ENCODE measurements at places on chromosomes 13 and 19.
A peak's percentile ranks its signal among the peaks of the same experiment; 100 is the strongest.

DNA sequence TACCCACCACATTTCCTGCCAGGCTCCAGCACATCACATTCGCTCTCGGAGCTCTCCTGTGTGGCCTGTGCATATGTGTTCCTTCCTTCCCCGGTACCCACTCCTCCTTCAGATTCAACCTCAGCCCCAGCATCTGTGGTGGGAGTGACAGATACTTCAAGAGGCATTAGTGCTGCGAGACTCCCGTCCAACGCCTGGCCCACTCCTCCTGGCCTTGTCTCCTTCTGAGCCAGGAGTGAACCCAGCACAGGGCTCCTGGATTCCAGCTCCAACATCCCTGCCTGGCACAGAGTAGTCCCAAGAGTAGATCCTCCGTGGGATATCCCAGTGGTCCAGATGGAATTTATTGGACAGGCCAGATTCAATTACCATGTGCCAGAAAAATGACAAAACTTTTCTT, 55.9 kb downstream of the SACS start:
- no peak for DNase-seq

- DNase-seq: no peak
Observed at GRCh38 chr19:51743405-51743804, 8.3 kb downstream of the FPR1 start.

GRCh38 chr19:54189145-54189734, at the start of gene MBOAT7:
MBOAT7 (minus strand) TSS chr19:54189580; CDS start chr19:54188508, 1,072 bp downstream.
- DNase-seq: no peak

- DNase-seq: no peak
Observed at GRCh38 chr19:17054746-17055145, 20.5 kb downstream of the HAUS8 start.

GRCh38 chr13:63124863-63125262, 1709.2 kb upstream of the PCDH20 start:
- no peak for DNase-seq

- no peak for DNase-seq
Observed at GRCh38 chr13:57784633-57785032, 153.1 kb downstream of the PCDH17 start.

DNA sequence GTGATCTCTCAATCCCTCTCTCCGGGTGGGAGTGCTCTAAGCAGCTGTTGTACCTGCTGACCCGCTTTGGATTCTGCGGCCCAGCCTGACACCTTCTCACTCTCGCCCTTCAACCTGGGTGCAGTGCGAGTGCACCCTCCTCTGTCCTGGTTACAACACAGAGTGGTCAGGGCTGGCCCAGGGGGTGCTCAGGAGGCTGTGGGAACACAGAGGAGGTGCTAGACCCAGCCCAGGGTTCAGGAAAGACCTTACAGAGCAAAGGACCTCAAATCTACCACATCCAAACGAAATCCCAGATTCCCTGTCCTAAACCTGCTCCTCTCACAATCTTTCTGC, 23.7 kb downstream of the ZNF175 start:
- no peak for DNase-seq

GRCh38 chr13:37495046-37495445, 103.5 kb downstream of the POSTN start:
- DNase-seq: no peak

GRCh38 chr13:81540777-81541176, 1199.9 kb upstream of the SPRY2 start:
- DNase-seq: no peak

- no peak for DNase-seq
Observed at GRCh38 chr13:99590519-99591011, 89.3 kb downstream of the TM9SF2 start.

DNA sequence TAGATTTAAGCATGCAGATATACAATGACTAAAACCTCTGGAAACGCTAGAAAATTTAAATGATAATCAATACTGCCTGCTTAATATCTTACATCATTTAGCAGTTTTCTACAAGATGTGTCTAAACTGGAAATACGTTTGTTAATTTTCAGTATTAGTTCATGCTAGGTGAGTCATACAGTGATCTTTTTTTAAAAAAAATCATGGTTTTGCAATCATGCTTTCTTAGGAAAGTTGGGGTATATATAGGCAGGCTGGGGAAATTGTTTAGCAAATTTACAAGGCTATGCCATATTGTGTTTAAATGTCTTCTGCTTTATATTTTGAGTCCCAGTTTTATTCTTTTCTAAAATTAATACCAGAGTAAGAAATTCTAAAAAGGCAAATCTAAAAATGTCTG, 245.4 kb upstream of the SPRY2 start:
- no peak for DNase-seq

DNA sequence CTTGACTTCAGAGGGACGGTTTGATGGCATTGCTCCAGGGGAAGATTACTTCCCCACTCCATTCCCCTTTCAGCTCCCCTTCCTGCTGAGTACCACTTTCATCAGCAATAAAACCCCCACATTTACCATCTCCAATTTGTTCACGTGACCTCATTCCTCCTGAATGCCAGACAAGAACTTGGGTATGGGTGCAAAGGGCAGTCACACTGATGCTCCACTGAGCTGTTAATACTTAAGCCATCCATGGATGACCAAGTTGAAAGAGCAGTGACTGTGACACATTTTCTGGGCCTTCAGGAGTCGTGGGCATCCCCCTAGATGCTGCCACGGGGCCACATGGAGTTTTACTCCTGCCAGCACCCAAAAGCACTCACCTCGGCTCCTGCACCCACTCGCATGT, 93.1 kb downstream of the STOML3 start:
- DNase-seq: no peak

DNA sequence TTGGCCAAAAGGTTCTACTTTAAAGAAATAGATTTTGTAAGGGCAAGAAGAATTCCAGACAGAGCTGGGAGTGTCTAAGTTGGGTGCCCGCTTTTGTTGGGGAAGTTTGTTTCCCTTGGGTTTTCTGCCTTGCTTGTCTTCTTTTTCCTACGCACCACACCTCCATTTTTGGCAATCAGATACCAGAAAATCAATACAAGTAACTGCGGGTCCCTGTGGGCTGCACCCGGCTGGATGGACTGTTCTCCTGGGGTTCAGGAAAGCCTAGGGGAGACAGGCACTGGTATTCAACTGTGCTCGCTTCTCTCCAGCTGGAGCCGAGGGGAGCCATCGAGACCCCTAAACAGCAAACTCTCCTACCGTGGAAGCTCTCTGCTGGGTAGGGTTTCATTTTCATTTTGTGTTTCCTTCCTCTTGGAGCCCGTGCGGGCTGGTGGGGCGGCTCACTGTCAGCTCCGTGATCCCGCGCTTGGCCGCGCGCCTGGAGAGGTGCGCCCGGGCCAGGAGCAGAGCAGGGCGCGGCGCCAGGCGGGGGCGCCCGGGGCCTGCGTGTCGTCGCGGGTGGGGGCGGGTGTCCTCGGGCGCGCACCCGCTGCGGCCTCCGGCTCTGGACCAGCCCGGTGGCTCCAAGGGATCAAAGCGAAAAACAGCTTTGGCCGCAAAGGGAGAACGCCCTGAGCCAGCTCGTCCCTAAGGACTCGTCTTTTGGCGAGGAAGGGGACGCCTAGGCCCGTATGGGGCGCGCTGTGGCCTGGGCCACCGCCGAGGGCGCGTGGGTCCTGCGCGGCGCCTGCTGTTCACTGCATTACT, 347.2 kb downstream of the ZNF536 start:
- no peak for DNase-seq

DNA sequence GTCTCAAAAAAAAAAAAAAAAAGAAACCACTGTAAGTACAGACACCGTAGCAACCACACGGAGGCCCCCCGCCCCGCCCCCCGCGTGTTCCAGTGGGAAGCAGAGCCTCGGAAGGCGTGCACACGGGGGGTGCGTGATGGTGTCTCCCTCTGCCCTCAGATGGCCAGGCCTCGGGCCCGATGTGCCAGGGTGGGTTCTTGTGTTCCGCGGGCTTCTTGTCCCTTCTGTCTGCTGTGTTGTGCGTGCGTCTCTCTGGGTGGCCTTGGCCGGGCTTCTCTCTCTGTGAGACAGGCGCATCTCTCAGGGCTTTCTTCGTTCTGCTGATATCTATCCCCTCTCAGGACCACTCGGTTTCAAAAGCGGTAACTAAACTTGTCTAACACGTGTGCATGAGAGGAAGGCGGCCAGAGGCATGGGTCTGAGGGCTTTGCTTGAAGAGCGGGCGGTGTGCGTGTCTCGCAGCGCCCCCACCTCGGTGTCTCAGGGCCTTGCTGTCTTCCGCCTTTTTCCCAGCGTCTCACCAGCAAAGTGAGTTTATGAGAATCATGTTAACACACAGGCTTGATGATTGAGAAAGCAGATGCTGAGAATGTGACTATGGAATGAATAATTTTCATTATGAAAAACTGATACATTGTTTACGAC, 12.6 kb downstream of the ATP11A start:
- no peak for DNase-seq

- DNase-seq: no peak
Observed at GRCh38 chr19:13132471-13133180, 14.6 kb downstream of the NACC1 start.

GRCh38 chr19:18108897-18109296, 11.3 kb downstream of the MAST3 start:
- no peak for DNase-seq

DNA sequence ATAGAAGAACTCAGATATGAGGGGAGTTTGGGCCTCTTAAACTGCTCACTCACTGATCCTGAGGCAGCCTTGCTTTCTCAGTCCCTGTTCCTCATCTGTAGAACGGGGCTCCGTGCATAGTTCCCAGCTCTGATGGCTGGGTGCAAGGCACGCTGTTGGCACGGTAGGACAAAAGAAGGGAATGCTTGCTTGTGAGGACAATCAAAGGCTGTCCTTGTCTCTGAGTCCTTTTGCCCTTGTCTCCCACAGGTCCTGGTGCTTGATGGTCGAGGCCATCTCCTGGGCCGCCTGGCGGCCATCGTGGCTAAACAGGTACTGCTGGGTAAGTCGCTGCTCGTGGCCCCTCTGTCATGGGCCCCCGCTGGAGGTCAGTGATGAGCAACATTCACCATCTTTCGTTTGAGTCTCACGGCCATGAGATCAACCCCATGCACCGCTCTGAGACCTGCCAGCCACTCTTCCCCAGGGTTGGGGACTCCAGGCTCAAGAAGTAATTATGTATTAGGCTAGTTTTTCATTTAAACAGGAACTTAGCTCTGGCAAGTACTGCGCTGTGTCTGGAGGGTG, 2.3 kb downstream of the RPL13A start:
- DNase-seq: no peak

- no peak for DNase-seq
Observed at GRCh38 chr13:42750794-42751193, 30.6 kb upstream of the FAM216B start.

- DNase-seq: no peak
Observed at GRCh38 chr19:46101293-46101692, 23.2 kb downstream of the IGFL3 start.

DNA sequence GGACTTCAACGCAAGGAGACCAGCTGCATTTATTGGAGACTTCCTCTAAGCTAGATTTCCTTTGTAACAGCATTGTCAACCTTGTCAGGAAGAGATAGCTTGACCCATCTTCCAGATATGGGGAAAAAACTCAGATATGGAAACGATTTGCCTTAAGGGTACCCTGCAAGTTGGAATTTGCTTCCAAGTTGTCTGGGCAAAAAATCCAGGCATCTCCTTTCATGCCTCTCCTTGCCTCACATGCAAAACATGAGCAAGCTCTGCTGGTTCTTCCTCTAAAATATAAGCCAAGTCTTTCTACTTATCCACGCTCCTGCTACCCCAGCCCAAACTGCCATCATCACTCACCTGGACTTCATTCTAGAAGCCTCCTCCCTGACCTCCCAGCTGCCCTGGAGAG, 6.4 kb upstream of the DNMT1 start:
- DNase-seq: no peak

GRCh38 chr13:56020425-56020824, 1120.3 kb upstream of the PRR20A start:
- DNase-seq: no peak

GRCh38 chr13:48571126-48571913, 38.4 kb upstream of the RCBTB2 start:
- DNase-seq: no peak

- peak; percentile 84 for DNase-seq
Observed at GRCh38 chr19:48965806-48966540, 864 bp downstream of the FTL start.

DNA sequence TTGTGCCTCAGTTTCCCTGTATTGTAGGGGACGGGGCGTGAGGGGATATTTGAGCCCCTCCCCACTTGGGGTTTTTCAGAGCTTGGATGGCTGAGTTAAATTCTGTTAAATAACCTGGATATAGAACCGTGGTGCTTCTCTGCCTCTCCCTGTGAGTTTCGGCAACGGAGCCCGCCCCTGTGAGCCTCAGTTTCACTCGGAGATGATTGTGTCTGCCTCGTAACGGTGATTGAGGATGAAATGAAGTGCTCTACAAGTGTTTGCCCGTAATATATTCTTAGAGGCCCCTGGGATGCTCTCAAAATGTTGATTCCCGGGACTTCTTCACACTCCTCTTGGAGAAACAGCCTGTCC, 509 bp downstream of the KXD1 start:
- no peak for DNase-seq

DNA sequence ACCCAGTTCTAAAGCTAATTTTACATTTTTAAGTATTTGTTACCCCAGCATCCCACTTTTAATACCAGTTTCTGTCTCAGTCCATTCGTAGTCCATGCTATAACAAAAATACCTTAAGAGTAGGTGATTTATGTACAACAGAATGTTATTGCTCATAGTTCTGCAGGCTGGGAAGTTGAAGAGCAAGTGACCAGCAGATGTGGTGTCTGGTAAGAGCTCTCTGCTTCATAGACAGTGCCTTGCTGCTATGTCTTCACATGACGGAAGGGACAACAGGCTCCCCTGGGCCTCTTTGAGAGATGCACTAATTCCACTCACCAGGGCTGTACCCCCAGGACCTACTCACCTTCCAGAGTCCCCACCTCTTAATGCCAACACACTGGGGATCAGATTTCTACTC, 96.6 kb downstream of the COL4A2 start:
- no peak for DNase-seq

GRCh38 chr19:42473686-42474085, 30.9 kb upstream of the CXCL17 start:
- no peak for DNase-seq

Data from stimulated activated CD4-positive, alpha-beta T cell treated with anti-CD3 and anti-CD28 coated beads, Interleukin-1b, Interleukin-23, amount 100 ng/mL, for 24 hours (primary cell).